ENCODE measurements at places on chromosomes 12 and 14.
A peak's percentile ranks its signal among the peaks of the same experiment; 100 is the strongest.

DNA sequence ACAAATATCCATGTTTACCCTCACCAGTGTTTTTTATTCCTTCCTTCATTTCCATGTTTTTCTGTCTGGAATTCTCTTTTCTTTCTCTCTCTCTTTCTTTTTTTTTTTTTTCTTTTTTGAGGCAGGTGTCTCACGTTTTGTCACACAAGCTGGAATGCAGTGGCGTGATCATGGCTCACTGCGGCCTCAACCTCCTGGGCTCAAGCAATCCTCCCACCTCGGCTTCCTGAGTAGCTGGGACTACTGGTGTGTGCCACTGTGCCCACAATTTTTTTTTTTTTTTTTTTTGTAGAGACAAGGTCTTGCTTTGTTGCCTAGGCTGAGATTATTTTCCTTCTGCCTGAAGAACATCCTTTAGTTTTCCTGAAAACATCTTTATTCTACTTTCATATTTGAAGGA lies 15.0 kb upstream of the AMIGO2 start:
- DNase-seq: no peak

DNA sequence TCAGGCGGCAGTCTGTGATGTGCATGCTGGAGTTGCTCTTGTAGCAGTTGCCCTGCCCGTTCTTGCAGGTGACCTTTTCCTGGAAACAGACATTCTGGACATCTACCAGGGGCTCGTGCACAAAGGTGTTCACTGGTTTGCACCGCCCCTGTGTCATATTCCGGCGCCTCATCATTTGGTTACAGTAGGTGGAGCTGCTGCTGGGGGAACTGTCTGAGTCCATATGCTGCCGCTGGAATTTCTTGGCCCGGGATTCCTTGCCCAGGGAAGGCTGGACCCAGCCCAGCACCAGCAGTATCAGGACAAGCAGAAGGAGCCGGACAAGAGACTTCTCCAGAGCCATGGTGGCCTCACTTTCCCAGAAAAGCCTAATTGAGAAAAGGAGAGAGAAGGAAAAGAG lies 918 bp downstream of the RNASE1 start:
- DNase-seq: no peak

- DNase-seq: no peak
These were observed 7.0 kb upstream of the NUAK1 start for GRCh38 chr12:106145539-106146447.

GRCh38 chr14:70340002-70340401 lies 19.5 kb downstream of the COX16 start:
- DNase-seq: no peak

- DNase-seq: peak; percentile 31
These were observed 442.6 kb downstream of the DPF3 start for GRCh38 chr14:72451054-72451972.

All from stimulated activated CD4-positive, alpha-beta T cell treated with anti-CD3 and anti-CD28 coated beads, TNF-alpha, amount 100 ng/mL, for 4 hours (primary cell).